Effector memory CD4-positive, alpha-beta T cell (primary cell): ENCODE measurements at places on chromosomes 6 and 20.

DNA sequence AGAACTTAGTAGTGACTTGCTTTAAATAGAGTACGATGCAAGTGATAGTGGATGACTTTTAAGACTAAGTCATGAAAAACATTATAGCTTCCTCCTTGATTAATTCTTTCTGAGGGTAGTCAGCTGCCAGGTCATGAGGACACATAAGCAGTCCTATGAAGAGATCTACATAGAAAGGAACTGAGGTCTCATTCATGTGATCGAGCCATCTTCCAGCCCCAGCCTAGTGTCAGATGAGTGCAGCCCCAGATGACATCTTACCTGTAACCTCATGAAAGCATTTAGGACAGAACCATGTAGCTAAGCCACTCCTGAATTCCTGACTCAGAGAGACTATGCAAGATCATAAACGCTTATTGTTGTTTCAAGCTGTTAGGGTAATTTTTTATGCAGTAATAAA, 67.7 kb downstream of the AK9 start:
- DNase-seq = no peak
- H3K27ac ChIP-seq = no peak overlapping the region
- H3K27me3 ChIP-seq = no peaks in the 10 kb centered on the region
- H3K4me3 ChIP-seq = no peak overlapping the region
- no peaks in the 10 kb centered on the region for H3K36me3 ChIP-seq

DNA sequence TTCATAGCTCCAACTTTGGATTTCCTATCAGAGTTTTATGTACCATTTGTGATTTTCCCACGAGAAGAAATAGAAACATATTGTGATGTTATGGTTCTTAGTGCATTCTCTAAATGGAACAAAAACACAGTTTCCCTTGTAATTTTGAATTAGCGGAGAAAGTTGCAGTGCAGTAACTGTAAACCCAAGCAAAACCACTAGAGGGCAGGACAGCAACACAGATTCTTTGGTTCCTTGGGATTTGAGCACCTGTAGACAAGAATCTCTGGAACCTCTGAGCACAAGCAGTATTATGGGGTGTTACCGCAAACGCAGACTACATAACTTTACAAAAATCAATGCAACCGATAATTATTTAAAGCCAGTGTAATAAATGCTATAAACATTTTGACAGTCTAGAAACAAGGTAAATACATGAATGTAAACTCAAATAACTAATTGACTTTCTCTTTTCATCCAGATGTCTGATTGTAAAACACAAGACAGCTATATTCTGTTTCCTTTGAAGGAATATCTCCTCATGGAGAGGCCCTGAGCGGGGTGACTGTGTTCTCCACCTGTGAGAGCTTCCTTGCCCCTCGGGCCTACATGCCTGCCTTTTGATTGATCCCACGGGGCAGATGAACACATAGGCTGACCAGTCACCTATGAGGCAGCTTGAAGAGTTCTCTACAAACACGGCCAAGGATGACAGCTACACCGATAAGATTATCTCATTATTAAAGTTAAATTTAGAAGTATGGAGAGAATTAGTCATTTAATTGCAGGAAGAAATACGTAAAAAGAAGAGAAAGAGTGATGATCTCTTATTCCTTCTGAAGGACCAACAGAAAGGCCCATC, 67.5 kb upstream of the COL21A1 start:
- no peak for DNase-seq
- H3K27ac ChIP-seq = no peak overlapping the region
- no peaks in the 10 kb centered on the region for H3K27me3 ChIP-seq
- H3K36me3 ChIP-seq = no peaks in the 10 kb centered on the region

- H3K36me3 ChIP-seq = peaks cover 4% of the 10 kb centered on the region
- H3K4me3 ChIP-seq = no peak overlapping the region
- H3K4me1 ChIP-seq = no peaks in the 10 kb centered on the region
- H3K27me3 ChIP-seq = no peaks in the 10 kb centered on the region
- no peak overlapping the region for H3K27ac ChIP-seq
These were observed 14.2 kb downstream of the CEP162 start for GRCh38 chr6:84213217-84213616.

DNA sequence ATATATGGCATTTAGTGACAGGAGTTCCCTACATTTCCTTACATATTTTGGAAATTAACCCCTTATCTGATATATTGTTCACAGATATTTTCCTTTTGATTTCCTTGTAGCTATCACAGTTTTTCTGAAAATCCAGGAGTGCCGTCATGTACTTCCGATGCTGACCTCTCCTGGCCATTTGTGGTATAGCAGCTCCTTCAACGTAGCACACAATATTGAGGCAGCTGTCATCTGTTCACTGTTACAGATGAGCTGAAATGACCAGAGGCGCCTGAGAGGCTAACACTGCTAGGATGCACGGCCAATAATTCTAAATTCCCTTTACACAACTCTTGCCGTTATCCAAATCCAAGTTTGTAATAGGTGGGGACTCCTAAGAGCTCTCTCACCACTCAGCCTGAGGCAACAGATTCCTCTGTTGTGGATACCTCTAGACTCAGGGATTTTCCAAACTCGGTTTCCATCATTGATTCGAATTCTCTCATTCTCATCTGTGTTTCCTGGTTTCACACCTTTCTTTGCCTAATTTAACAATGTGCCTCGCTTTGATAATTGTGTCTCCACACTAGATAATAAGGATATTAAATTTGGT, 53.0 kb downstream of the MMUT start:
- no peak overlapping the region for H3K4me3 ChIP-seq
- no peaks in the 10 kb centered on the region for H3K4me1 ChIP-seq
- peaks cover 4% of the 10 kb centered on the region for H3K27me3 ChIP-seq
- H3K36me3 ChIP-seq = no peaks in the 10 kb centered on the region
- no peak overlapping the region for H3K27ac ChIP-seq

DNA sequence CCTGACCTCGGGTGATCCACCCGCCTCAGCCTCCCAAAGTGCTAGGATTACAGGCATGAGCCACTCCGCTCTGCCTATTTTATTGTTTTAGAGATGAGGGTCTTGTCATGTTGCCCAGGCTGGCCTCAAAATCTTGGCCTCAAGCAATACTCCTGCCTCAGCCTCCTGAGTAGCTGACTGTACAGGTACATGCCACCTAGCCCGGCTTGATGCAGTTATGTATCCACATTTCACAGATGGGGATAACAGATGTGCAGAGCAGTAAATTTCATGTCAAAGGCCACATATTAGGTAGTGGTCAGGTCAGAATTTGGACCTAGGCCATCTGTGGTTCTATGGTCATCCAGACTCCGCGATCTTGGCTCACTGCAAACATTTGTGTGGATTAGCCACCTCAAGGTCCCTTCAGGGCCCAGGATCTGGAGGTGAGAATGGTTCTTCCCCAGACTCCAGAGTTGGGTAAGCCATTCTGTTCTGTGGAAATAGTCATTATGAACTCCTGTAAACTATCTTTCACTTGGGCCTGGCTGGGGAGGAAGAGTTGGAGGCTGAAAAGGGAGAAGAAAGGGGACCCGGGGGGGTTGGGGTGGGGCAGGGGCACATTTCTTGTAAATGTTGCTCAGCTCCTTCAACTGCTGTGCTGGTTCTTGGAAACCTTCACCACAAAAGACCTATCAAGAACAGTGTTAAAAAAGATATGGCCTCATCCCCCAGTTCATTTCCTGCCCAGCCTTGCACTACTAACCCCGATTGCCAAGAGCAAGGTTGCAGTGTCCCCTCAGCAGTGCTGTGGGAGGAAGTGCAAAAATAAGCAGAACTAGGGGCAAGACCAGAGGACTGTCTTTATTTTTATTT, 13.0 kb downstream of the PIM1 start:
- peak; percentile 40 for DNase-seq
- H3K4me1 ChIP-seq = peaks cover 36% of the 10 kb centered on the region
- H3K27me3 ChIP-seq = no peaks in the 10 kb centered on the region

GRCh38 chr6:35919827-35920751, 809 bp downstream of the SRPK1 start:
- H3K27ac ChIP-seq = peak overlapping the region; percentile 76
- peaks cover 4% of the 10 kb centered on the region for H3K36me3 ChIP-seq
- DNase-seq = peak; percentile 49
- H3K27me3 ChIP-seq = no peaks in the 10 kb centered on the region
- peaks cover 9% of the 10 kb centered on the region for H3K4me1 ChIP-seq
- H3K4me3 ChIP-seq = peak overlapping the region; percentile 83

DNA sequence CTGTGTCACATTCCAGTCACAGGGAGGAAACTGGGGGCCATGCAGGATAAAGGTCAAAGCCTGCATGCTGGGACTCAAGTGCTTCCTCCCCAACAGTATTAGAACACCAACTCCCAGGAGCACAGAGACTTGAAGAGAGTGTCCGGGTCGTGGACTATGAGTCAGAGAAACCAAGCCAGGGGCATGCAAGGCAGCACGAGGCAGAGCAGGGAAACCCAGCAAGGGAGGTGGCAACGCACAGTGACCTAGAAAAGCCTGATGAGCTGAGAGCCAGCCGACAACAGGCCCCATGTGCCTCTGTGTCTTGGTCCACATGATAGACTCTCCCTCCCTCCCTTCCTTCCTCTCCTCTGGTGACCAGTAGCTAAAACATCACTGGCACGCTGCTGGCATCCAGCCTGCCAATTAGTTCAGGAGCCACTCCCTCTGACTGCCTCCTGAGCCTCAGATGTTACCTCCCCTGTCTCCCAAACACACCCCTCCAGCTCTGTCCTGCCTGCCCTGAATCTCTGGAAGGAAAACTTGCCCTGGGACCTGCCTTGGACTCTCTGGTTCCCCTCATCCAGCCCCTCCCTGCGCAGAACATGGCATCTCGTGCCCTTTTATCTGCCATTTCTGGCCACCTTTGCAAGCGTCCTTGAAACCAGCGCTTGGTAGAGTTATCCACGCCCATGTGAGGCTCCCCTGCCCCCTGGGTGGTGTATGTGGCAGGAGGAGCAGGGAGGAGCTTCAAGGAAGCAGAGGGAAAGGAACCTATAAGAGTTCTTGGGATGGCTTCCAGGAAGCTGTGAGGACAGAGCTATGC, 16.2 kb upstream of the RNF39 start:
- H3K4me3 ChIP-seq = no peak overlapping the region
- DNase-seq = no peak
- H3K4me1 ChIP-seq = no peaks in the 10 kb centered on the region
- H3K36me3 ChIP-seq = no peaks in the 10 kb centered on the region
- H3K27me3 ChIP-seq = peaks cover 13% of the 10 kb centered on the region

- no peaks in the 10 kb centered on the region for H3K27me3 ChIP-seq
- DNase-seq = no peak
- H3K4me1 ChIP-seq = peaks cover 30% of the 10 kb centered on the region
- H3K27ac ChIP-seq = peak overlapping the region; percentile 75
- peak overlapping the region; percentile 52 for H3K4me3 ChIP-seq
These were observed 13.9 kb downstream of the ZNF217 start for GRCh38 chr20:53579581-53580375.

DNA sequence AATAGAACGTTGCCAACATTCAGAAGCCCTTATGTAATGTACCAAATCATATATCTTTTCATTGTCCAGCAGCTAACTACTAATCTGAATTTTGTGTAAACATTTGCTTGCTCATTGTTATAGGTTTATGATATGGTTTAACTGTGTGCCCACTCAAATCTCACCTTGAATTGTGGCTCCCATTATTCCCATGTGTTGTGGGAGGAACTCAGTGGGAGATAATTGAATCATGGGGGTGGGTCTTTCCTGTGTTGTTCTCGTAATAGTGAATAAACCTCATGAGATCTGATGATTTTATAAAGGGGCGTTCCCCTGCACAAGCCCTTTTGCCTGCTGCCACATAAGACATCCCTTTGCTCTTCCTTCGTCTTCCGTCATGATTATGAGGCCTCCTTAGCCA, 91.9 kb upstream of the CLVS2 start:
- no peak overlapping the region for H3K27ac ChIP-seq
- no peaks in the 10 kb centered on the region for H3K36me3 ChIP-seq
- no peaks in the 10 kb centered on the region for H3K27me3 ChIP-seq
- no peak overlapping the region for H3K4me3 ChIP-seq
- H3K4me1 ChIP-seq = no peaks in the 10 kb centered on the region

GRCh38 chr6:17289630-17290061, 8.5 kb downstream of the RBM24 start:
- H3K27ac ChIP-seq = no peak overlapping the region
- no peaks in the 10 kb centered on the region for H3K27me3 ChIP-seq
- no peaks in the 10 kb centered on the region for H3K36me3 ChIP-seq
- DNase-seq = no peak

DNA sequence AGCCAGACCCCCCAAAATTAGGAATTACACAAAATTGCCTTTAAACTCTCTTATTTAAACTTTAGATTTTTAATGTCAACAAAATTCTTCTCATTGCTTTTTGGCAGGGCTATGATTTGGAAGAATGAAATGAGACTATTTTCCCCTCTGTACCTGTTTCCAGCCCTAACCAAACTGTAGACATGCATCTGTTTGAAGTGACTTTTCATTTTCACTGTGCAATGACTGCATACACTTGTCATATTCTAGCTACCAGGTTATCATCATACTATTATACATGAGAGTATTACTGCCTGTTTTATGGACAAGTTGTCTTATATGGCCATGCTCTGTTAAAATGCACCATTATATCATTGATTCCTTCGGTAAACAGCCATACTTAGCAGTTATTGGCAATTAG, 295.2 kb downstream of the TBC1D7 start:
- no peaks in the 10 kb centered on the region for H3K27me3 ChIP-seq
- no peaks in the 10 kb centered on the region for H3K36me3 ChIP-seq
- no peak overlapping the region for H3K4me3 ChIP-seq
- no peak for DNase-seq
- no peak overlapping the region for H3K27ac ChIP-seq
